ENCODE measurements at places on chromosomes 1 and 21.

GRCh38 chr1:70910013-70910412, 137.6 kb downstream of the PTGER3 start:
- DNase-seq: no peak

DNA sequence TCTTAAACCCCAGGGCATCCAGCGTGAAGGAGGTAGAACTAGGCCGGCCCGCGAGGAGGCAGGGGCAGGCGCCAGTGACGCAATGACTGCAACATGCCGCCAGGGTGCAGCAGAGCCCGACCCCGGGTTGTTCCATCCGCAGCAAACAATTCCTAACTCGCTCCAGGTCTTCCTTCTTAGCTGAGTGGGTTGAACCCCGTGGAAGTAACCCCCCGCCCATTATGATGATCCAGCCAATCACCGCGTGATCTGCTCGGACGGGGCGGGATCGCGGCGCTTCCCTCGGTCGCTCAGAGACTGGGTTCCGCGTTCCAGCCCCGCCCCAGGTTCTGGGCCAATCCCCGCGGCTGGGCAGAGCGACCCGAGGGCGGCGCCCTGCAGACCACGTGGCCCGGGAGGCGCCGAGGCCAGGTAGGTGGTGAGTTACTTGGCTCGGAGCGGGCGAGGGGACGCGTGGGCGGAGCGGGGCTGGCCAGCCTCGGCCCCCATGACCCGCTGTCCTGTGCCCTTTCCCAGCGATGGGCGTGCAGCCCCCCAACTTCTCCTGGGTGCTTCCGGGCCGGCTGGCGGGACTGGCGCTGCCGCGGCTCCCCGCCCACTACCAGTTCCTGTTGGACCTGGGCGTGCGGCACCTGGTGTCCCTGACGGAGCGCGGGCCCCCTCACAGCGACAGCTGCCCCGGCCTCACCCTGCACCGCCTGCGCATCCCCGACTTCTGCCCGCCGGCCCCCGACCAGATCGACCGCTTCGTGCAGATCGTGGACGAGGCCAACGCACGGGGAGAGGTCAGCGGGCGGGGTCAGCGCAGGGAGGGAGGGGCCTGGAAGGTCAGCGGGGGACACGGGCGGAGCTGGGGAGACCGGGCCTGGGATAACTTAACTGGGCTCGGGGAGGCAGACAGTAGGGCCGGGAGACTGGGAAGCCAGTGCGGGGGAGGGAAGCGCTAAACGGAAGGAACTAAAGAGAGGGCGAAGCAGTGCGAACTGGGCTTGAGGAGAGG, at the start of gene DUSP23:
TSS of gene DUSP23 (plus strand) at position 380 of the 1,000 bp plus-strand sequence. CDS start at position 519, 139 bp downstream.
- DNase-seq: peak; percentile 96

DNA sequence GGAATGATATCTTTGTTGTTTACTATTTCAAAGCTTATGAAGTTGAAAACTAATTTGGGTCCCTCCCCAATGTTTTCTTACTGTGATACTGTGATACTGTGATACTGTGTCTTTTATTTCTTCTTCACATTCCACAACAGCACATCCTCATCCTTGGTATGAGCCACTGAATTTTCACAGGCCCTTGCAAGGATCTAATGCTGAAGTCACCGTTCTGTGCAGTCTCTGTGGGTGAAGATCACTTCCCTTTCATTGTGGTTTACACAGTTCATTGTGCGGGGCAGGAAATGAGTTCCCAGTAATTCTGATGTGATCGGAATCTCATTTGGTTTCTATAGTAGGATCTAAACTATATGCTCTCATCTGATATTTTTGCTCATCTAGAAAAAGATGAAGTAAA, 32.1 kb upstream of the PAXBP1 start:
- no peak for DNase-seq

GRCh38 chr1:164891615-164892014, 332.6 kb downstream of the PBX1 start:
- DNase-seq: no peak
